ENCODE measurements at places on chromosomes 3 and 15.

DNA sequence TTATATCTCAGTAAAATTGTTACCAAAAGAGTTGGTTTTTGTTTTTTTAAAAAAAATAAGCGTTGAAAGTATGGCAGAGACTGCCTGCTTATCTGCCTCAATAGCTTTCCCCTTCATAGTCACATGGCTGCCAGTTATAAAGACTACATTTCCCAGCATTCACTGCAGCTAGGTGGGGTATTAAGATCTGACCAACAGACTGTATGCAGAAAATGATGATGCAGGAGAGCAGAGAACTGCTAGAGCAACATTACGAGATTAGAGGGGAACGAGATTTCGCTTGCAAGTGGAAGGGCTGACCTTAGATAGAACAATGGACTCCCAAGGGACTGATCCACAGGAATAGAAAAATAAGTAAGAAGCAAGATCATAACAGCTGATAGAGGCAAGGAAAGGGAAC is 14.3 kb downstream of the RHOA start:
- DNase-seq = no peak

GRCh38 chr3:188923671-188924070 is 248.1 kb upstream of the TPRG1 start:
- no peak for DNase-seq

- DNase-seq = no peak
Measured at GRCh38 chr3:56930706-56931105, 129.0 kb upstream of the ARHGEF3 start.

GRCh38 chr3:41794748-41795589 is 166.9 kb downstream of the ULK4 start:
- DNase-seq = no peak

GRCh38 chr3:65170390-65171042 is 482.7 kb upstream of the ADAMTS9 start:
- DNase-seq = no peak

- DNase-seq = no peak
Measured at GRCh38 chr3:138042043-138042442, 32.1 kb downstream of the CLDN18 start.

DNA sequence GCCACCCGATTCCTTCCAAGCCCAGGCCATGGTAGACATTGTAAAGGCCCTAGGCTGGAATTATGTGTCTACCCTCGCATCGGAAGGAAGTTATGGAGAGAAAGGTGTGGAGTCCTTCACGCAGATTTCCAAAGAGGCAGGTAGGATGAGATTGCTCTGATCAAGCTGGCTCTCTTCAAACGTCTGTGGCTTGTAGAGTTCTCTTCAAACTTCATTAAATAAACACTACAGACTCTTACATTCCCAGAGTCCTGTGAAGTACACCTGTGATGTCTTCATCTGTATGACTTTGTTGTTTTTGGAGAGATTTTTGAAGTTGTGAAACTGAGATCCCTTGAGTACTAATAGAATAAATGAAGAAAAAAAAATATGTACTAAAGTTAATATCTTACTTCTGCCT is 285.6 kb downstream of the GRM7 start:
- no peak for DNase-seq

GRCh38 chr15:90201130-90201943 is at the start of gene SEMA4B:
TSS of gene SEMA4B (plus strand) at chr15:90201330. CDS start at chr15:90201579, 249 bp downstream.
- DNase-seq = no peak

- DNase-seq = no peak
Measured at GRCh38 chr3:125192190-125193035, 20.1 kb downstream of the SLC12A8 start.

GRCh38 chr3:10387881-10388609 is 67.1 kb upstream of the SEC13 start:
- DNase-seq = no peak

GRCh38 chr3:153820035-153820434 is 301.2 kb upstream of the ARHGEF26 start:
- no peak for DNase-seq

- no peak for DNase-seq
Measured at GRCh38 chr3:36714343-36715086, 49.8 kb downstream of the DCLK3 start.

- no peak for DNase-seq
Measured at GRCh38 chr3:194325424-194326153, 25.5 kb downstream of the CPN2 start.

DNA sequence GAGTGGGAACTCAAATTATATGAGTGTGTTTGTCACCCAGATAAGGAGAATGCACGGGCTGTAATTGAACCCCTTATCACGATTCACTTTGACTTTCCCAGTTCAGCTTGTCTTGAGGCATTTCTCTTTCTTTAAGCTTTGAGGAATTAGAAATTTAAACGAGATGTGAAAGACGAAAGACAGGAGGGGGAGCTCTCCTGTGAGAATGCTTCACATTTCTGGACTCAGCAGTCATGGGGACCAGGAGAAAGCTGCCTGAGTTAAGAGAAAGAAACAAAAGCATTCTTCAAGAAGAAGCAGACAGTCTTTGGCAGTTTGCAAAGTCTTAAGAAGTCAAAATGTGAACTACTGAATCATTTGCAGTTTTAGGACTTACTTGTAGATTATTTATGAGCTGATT is 205.6 kb downstream of the NECTIN3 start:
- peak; percentile 12 for DNase-seq

- DNase-seq = no peak
Measured at GRCh38 chr3:122668930-122669730, 11.5 kb upstream of the PARP14 start.

GRCh38 chr3:51798411-51798963 is 19.4 kb upstream of the IQCF6 start:
- DNase-seq = no peak

GRCh38 chr15:29674661-29675533 is 147.4 kb downstream of the TJP1 start:
- peak; percentile 44 for DNase-seq

GRCh38 chr3:119774444-119774843 is 7.5 kb upstream of the NR1I2 start:
- DNase-seq = no peak

GRCh38 chr3:14487086-14487485 is 53.1 kb downstream of the GRIP2 start:
- DNase-seq = no peak

GRCh38 chr15:40330368-40330836 is 6.9 kb downstream of the INAFM2 start:
- no peak for DNase-seq

- DNase-seq = no peak
Measured at GRCh38 chr3:102457644-102458043, 22.8 kb downstream of the ZPLD1 start.

GRCh38 chr15:62254137-62254934 is 89.3 kb upstream of the C2CD4B start:
- DNase-seq = peak; percentile 49

DNA sequence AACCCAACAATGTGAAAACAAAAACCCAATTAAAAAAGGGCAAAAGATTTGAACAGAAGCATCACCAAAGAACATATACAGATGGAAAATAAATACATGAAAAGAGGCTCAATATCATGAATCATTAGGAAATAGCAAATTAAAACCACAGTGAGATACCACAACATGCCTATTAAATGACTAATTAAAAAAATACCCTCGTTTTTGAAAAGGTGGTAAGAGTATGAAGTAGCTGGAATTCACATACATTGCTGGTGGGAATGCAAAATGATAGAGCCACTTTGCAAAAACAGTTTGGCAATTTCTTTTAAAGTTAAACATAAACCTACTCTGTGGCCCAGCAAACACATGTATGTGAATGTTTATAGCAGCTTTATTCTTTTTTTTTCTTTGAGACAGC is 75.8 kb downstream of the B3GNT5 start:
- no peak for DNase-seq

GRCh38 chr15:77417602-77418001 is 2.3 kb downstream of the PEAK1 start:
- DNase-seq = no peak

DNA sequence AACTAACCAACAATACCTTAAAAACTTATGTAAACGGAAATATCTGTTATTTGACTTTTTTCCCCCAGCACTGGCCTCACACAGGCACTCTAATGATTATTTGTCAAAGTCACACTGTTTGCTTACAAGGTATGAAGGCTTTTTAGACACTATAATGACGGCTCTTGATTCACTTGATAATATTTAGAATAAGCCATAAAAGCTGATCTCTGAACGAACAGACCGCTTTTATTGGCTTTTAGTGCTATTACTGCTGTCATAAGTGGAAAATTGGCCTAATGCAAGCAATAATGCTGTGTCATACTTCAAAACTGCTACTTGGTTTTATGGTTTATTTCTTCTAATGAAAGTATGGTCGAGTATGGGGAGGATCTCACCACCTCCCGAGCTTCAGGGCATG is 35.1 kb downstream of the MDFIC2 start:
- DNase-seq = no peak

DNA sequence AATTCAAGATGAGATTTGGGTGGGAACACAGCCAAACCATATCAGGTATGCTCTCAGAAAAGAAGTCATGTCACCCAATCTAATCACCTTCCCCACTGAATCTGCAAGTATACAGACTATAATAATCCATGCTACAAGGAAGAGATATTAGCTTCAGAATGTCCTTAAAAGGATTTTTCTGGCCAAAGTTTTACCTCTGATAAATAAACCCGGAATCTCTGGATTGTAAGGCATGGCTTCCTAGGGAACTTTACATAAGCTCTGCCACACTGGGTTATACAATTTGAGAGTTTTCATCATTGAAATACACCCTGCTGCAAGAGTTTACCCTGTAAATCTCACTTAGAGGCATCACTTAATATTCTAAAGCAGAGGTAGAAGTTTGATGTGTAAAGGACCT is 330.5 kb upstream of the KCNMB2 start:
- DNase-seq = no peak

GRCh38 chr3:85737846-85738245 is 779.1 kb downstream of the CADM2 start:
- DNase-seq = no peak

DNA sequence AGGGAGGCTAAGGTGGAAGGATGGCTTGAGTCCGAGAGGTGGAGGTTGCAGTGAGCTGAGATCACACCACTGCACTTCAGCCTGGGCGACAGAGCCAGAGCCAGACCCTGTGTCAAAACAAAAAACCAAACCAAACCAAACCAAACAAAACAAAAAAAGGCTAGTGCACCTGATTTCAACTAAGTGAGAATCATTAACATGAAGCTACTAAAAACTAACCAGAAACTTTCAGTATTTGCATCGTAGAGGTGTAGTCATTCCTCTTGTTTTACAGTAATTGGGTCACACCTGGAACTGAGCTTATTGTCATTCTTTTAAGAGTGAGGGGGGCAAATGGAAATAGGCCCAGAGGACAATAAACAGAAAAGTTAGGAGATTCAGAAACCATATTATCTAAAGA is 58.5 kb downstream of the ST6GAL1 start:
- no peak for DNase-seq

- DNase-seq = no peak
Measured at GRCh38 chr3:126293370-126294082, 63.7 kb downstream of the KLF15 start.

- DNase-seq = no peak
Measured at GRCh38 chr3:95894820-95895219, 919.6 kb upstream of the EPHA6 start.

DNA sequence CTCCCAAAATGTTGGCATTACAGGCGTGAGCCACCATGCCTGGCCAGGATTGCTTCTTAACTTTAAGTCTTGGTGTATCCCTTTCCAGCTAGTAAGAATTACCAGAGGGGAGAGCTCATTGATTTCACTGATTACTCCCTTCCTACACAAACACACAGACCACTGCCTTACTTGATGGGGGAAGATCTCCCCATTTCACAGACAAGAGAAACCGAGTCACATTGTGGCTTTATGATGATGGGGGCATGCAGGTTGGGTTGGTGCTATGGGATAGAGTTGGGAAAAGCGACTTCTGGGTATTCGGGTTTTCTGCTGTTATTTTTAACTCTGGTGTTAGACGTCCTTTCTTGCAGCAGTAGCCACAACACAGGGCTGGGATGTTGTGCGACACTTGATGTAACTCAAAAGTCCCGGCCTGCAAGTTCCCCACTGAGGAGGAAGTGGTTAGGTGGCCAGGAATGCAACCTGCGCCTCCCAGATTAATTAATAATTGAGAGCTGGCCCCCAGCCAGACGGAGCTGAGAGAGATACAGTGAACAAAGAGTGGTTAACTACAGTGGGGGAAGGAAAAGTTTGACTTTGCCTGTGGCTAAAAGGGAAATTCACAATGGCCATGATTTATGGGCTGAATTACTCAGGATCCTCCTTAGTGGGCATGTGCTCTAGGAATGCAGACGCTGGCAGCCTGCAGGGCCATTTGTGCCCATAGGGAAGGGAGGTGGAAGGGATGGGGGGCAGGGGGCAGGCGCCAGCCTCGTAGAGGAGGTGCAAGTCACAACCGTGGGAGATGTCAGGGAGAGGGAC is 63.6 kb downstream of the SMAD6 start:
- DNase-seq = peak; percentile 88

DNA sequence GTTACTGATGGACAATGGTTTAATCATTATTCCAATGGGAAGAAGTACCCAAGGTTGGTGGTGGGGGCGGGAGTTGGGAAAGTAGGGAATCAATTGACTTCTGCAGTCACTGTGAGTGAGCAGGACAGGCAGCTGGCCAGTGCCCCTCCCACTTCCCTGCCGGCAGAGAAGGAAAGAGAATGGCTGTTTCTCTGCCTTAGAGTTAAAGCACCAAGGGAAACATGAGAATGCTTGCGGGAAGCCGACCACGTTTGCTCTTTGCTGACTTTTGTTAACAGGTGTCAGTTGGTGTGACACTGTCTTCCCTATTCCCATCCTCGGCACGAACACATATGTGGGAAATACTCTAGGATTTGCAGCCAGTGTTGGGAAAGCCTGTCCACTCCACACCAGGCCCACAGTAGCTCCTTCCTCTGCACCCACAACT is 33.5 kb upstream of the MFSD1 start:
- DNase-seq = no peak

DNA sequence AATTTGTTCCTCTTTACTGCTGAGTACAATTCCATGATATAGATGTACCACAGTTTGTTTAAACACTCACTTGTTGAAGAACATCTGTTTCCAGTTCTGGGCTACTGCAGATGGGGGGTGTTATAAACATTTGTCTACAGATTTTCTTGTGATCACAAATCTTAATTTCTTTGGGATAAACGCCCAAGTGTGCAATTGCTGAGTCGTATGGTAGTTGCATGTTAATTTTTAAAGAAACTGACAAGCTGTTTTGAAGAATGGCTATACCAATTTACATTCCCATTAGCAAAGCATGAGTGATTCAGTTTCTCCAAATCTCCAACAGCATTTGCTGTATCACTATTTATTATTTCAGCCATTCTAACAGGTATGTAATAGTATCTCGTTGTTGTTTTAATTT is 242.0 kb upstream of the MRPL3 start:
- DNase-seq = no peak

GRCh38 chr15:61186905-61187741 is 42.0 kb downstream of the RORA start:
- no peak for DNase-seq

GRCh38 chr3:183331498-183331897 is 78.4 kb downstream of the B3GNT5 start:
- no peak for DNase-seq

GRCh38 chr3:192445770-192446644 is 281.3 kb downstream of the FGF12 start:
- DNase-seq = no peak

- DNase-seq = no peak
Measured at GRCh38 chr15:41915255-41915994, 21.6 kb upstream of the SPTBN5 start.

- no peak for DNase-seq
Measured at GRCh38 chr3:151869181-151869580, 4.3 kb upstream of the SUCNR1 start.

Measured in left renal pelvis (tissue), 4 donors.